ENCODE measurements at places on chromosomes 4 and X.

GRCh38 chr4:67935888-67936287, 27.4 kb downstream of the TMPRSS11A start:
- no peak for DNase-seq

GRCh38 chr4:145186729-145187128, 6.3 kb upstream of the OTUD4 start:
- DNase-seq: no peak

DNA sequence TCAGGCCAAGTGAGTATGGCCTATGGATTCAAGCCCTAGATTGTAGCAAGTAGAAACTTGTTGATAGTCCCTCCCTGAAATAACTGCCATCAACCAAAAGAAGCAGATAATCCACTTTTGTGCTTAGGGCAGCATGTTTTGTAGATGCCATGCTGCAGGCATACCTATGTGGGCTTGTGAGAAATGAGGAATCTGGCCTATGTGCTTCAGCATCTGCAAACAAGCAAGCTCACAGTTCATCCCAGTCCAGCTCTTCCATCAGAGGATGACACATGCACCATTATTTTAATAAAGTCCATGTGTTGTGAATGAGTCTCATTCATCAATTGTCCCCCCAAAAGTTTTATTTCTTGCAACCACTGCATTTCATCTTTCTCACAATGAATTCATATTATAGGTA, 421.9 kb upstream of the DIPK2B start:
- peak; percentile 76 for DNase-seq

- peak; percentile 8 for DNase-seq
These were observed 265.3 kb downstream of the PCDH18 start for GRCh38 chr4:137267024-137267423.

DNA sequence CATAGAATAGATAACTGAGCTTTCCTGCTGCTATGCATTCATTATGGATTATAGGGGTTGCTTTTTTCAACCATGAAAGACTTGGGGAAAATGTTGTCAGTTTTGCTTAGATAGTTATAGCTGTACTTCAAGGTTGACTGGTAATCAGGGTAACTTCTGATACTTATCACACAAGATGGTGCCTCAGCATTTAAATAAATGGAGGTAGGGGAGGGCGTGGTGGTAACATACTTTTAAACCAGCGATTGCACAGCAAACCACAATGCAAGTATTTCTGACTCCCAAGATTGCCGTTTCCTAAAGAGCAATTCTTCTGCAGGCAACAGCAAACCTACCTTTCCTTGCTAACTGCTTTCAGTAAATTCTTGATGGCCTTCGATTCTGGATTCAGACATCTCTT, 1.3 kb downstream of the CXCL10 start:
- DNase-seq: no peak

GRCh38 chrX:103678199-103678993, 8.1 kb downstream of the MORF4L2 start:
- peak; percentile 65 for DNase-seq

DNA sequence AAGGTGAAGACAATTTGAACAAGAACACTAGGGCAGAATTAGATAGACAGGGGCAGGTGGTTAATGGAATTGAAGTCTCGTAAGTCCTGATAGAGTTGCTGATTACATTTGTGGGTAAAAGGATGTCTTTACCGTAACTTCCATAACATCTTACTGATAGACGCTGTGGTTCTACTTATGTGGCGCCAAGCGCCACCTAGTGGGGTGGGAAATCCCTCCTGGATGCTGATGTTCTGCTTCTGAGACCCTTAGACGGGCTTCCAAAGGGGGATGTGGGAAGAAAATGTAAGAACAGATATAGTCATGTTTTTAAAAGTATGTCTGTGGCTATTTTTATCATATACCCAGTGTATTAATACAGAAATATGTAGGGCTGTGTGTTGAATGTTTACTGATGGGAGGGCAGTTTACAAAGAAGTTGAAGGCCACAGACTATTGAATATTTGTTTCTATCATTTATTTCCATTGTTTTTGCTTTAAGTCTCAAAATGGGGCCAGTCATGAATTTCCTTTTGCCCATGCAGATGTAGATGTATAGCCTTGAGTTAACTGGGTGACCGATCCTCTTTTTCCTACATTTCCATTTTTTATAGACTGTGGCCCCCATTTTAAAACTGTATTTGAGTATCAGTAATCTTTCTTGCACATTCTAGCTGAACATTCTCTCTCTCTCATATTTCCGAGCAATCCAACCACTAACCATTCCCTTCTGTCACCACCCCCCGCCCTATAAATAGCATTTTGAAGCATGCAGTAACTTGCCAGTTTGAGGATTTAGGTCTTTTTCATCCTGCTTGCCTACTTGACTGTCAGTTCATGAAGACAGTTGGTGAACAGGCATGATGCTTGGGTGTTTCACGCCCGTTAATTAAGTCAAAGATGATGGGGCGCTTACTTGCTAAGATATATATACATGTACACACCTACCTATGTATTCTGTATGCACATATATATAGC, 12.1 kb upstream of the TLR8 start:
- peak; percentile 5 for DNase-seq

DNA sequence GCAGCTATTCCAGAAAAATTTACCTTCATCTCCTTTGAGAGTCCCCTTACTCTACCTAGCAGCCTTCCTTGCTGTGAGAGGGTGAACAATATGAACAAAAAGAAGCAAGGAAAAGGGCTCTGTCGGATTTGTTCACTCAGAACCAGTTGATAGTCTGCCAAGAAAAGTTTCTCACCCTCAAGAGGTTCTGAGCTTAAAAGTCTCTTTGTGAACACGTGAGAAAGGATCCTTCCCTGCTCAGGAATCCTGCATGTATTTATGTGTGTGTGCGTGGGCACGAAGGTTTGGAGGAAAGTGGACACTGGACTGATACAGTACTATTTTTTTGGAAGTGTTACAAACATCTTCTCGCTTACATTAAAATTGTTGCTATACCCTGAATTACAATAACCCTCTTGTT, 178.6 kb upstream of the JADE1 start:
- DNase-seq: no peak

DNA sequence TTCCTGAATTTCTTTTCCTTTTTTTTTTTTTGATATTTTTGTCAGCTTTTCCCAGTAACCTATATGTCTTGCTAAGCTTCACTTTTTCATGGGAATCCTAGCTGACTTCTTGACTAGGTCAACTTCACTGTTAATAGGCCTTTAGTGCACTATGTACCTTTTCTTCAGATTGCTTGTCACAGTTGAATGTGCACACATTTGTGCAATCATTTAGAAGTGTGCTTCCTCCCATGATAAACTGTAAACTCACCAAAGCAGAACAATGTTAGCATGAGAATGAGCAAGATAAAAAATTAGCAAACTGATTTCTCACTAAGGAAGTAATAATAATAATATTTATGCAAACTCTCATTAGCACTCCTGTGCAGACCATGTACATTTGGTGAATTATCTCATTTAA, 173.2 kb downstream of the PABPC4L start:
- DNase-seq: no peak

DNA sequence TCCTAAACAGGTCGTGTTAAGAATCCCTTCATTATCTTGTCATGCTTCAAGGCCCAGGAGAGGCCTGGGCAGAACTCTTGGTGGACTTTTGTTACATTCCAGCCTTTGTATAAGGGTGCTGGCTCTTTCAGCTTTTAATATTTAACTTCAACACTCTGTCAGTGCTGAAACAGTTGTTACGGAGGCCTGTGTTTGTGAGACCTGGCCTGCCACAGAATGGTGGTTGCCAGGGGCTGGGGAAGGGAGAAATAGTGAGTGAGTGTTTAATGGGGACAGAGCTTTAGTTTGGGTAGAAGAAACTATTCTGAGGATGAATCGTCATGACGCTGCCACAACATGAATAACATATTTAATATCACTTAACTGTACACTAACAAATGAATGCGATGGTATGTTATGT, 1027.6 kb upstream of the PRKX start:
- no peak for DNase-seq

DNA sequence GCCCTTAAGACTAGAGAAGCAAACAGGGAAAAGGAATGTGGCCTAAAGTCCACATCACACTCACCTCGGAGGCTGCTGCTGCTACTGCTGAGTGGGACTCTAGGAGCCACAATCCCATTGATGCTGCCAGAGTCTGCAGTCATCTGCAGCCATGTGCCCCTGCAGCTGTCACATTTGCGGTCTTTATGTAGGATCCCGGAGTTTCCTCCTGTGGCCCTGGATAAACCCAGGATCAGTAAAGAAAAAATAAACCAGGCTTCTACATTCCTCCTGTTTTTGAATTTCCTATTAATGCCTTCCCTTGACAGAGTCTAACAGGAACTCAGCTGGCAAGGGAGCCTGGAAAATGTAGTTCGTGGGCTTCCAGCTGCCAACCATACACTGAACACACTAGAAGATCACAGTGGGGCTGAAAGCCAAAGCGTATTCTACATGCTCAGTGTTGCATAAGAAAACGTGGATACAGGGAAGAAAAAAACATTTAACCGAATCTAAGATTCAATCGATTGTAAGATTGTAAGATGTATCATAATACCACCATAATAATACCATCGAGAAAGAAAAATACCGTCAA, 10.3 kb upstream of the PHEX start:
- no peak for DNase-seq

DNA sequence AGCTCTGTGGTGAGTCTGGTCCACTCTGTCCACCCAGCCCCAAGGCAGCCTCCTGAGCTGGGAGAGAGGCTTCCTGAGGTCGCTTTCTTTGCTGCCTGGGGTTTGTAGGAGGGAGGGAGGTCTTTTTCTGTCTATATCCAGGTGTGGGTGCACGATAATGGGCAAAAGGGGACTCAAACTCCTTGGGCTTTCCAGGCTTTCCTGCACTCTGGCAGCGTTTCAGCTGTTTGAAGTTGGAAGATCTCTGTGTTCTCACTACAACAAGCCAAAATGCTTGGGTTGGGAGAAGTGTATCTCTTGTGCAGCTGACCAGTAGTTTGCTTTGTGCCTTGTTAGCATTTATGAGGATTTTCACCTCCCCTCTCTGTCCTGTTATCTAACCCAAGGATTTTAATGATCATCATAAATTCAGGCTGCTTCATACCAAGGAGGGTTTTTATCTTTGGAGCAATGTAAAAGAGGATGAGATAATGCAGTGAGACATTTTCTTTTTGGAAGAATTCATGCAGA, 126.3 kb downstream of the REPS2 start:
- no peak for DNase-seq
